ENCODE measurements at places on chromosomes 3 and 15.

GRCh38 chr3:15637131-15637951, 35.8 kb downstream of the BTD start:
- no peak for DNase-seq

DNA sequence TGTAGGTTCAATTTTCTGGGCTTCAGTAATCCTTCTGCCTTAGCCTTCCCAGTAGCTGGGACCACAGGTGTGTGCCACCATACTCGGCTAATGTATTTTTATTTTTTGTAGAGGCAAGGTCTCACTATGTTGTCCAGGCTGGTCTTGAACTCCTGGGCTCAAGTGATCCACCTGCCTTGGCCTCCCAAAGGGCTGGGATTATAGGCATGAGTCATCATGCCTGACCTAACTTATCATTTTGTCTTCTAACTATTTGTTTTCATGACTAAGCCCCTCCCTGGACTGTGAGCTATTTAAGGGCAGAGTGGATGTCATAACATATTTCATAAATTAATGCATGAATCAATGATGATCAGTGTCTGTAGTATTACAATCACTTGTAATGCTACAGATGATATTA, 56.1 kb upstream of the PIAS1 start:
- DNase-seq: no peak

DNA sequence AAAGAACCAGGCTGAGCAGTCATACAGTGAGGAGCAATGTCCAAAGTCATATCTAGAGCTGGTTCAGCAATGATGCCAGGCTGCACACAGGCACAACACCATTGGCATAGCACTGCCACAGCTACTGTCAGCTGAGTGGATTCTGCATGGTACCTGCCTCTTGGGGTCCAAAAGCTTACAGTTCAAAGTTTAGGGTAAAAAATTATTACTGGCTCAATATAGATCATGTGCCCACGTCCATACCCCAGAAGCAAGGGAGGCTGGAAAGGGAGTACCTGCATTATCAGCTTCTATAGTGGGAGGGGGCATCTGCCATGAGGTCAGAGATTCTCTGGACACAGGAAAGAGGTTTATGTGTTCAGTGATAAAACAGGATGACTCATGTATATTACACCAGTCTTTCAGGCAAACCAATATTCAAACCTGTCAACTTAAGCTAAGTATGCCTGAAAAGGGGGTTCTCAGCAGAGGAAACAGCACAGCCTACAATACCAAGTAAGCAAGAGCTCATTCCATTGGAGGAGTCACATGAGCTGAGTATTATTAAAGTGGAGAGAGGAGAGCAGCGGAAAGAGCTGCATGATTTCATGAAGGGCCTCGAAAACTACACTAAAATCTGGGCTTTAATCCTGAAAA, 99.0 kb downstream of the ANO10 start:
- DNase-seq: no peak

DNA sequence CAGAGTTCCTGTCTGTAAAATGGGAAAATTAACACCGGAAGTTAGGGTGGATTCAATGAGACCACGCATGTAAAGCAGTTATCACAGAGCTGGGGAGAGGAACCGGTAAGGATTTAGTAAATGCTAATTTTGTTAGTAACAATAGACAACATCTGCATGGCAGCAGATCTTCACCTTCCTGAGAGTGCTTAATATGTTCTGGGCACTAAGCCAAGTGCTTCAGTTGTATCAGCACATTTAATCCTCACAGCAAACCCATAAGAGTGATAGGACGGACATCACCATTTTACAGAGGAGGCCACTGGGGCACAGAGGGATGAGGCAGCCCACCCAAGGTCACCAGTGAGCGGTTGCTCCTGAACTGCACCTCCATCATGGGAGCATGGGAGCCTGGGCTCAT, 189.4 kb downstream of the WNT5A start:
- DNase-seq: no peak

DNA sequence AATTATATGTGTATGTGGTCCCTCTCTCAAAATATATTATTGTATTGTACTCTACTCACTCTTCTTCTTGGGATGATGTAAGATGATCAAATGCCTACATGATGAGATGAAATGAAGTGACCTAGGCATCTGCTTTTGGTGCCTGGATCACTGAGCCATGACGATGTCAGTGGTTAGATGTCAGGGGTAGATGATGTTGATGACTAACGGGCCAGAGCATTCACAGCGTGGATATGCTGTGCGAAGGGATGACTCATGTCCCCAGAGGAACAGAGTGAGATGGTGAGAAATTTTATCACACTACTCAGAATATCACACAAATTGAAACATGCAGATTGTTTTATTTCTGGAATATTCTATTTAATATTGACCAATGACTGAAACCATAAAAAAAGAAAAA, 233.9 kb upstream of the CADM2 start:
- DNase-seq: no peak

GRCh38 chr15:62454567-62455172, 289.6 kb upstream of the C2CD4B start:
- DNase-seq: no peak

- DNase-seq: no peak
These were observed 48.4 kb downstream of the CCNL1 start for GRCh38 chr3:157111518-157111917.

DNA sequence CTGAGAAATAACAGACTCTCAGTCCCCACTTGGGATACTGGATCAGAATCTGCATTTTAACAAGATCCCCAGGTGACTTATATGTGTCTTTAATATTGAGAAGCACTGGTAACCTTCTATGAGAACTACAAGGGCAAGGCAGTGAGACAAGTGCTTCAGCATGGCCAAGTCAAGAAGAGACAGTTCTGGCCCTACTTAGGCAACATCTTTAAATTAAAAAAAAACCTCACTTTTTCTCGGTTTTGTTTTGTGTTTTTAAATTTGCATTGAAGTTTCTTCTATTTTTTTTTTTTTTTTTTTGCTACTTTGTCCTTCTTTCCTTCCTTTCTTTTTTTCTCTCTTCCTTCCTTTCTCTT, 42.5 kb upstream of the SPTSSB start:
- no peak for DNase-seq

DNA sequence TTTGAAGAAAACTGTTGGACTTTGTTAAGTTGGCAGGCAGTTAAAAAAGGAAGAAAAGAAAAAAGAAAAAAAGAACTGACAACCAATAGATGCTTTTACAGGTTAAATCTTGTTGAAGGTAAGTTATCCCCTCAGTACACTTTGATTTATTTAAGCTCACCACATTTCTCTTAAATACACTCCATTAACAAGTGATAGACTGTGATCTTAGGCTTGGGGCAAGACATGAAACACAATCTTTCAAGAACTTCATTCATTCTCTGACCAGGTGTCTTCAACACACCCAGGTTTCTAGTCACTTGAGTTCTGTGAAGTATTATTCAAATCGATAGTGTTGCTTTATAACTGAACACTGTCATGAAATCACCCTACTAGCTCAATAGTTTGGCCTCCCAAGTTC, 751.9 kb downstream of the ROBO1 start:
- no peak for DNase-seq

DNA sequence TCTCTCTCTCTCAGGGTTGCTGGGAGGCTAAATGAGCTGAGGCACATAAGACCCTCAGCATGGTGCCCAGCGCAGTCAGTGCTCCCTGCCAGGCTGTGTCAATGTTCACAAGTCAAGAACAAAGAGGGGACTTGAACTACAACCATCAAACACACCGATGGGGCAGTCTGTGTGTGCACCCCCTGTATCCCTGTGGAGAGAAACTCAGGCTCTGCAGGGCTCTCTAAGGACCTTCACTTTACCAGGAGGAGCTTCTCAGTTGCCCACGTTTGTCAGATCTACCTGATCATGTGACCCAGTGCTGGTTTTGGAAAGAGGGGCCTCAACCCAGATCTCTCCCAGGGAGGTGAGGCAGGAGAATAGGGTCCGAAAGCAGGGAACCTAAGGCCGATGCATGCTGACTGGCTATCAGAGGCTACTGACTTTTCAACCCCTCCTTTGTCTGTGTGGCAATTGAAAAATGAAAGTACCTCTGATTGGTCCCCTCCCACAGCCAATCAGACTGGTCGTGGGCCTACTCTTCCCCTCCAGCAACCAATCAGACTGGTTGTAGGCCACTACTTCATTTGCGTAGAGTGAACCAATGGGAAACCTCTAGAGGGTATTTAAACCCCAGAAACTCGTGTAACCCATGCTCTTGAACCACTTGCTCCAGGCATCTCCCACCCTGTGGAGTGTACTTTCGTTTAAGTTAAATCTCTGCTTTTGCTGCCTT, 34.0 kb downstream of the RHCG start:
- DNase-seq: no peak

GRCh38 chr3:74808506-74809275, 194.2 kb upstream of the CNTN3 start:
- DNase-seq: no peak
